ENCODE measurements at places on chromosomes 16 and 17. TPM values are rescaled to one million over a fixed set of nuclear protein-coding genes. Genes with fewer than 3 reads are reported as not detected.
A peak's percentile ranks its signal among the peaks of the same experiment; 100 is the strongest.

DNA sequence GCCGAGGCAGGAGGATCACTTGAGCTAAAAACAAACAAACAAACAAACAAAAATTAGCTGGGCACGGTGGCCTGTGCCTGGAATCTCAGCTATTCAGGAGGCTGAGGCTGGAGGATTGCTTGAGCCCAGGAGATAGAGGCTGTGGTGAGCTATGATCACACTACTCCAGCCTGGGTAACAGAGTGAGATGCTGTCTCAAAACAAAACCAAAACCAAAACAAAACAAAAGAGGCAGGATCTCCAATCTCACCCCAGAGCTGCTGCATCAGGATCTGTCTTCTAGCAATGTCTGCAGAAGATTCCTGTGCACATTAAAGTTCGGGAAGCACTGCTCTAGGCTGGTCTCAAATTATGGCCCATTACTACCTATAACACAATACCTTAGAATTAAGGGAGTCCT is 43.1 kb downstream of the MAP2K6 start:
- no peak overlapping the region for H3K27ac ChIP-seq
- DNase-seq = no peak
- H3K27me3 ChIP-seq = no peaks in the 10 kb centered on the region

DNA sequence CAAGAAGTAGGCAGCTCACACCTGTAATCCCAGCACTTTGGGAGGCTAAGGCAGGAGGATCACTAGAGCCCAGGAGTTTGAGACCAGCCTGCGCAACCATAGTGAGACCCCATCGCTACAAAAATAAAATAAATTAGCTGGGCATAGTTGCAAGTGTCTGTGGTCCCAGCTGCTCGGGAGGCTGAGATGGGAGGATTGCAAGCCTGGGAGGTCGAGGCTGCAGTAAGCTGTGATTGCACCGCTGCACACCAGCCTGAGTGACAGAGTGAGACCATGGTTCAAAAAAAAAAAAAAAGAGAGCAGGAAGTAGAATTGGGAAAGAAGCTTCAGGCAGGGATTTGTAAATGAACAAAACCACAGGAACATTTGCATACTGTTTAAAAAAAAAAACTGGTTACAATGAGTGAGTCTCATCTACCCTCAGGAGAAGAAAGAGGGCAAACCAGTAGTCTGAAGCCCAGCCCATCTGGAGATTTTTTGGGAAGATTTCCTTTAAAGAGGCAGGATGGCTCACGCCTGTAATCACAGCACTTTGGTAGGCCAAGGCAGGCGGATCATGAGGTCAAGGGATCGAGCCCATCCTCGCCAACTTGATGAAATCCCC is 7.9 kb downstream of the MPV17L start:
- H3K27ac ChIP-seq = no peak overlapping the region
- no peaks in the 10 kb centered on the region for H3K27me3 ChIP-seq
- H3K4me1 ChIP-seq = no peaks in the 10 kb centered on the region
- no peaks in the 10 kb centered on the region for H3K36me3 ChIP-seq

The CPHXL2 gene
- not detected for total RNA-seq

DNA sequence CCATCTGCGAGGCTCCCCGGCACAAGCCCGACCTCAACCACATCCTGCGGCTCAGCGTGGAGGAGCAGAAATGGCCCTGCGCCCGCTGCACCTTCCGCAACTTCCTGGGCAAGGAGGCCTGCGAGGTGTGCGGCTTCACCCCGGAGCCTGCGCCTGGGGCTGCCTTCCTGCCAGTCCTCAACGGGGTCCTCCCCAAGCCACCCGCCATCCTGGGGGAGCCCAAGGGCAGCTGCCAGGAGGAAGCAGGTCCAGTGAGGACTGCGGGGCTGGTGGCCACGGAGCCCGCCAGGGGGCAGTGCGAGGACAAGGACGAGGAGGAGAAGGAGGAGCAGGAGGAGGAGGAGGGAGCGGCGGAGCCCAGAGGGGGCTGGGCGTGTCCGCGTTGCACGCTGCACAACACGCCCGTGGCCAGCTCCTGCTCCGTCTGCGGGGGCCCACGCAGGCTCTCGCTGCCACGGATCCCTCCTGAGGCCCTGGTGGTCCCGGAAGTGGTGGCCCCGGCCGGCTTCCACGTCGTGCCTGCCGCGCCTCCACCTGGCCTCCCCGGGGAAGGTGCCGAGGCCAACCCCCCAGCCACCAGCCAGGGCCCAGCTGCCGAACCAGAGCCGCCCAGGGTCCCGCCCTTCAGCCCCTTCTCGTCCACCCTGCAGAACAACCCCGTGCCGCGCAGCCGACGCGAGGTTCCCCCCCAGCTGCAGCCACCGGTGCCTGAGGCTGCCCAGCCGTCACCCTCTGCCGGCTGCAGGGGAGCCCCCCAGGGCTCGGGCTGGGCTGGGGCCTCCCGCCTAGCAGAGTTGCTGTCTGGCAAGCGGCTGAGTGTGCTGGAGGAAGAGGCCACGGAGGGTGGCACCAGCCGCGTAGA is 13.1 kb upstream of the PRR35 start:
- H3K4me1 ChIP-seq = peaks cover 3% of the 10 kb centered on the region
- H3K36me3 ChIP-seq = peaks cover 58% of the 10 kb centered on the region
- no peak overlapping the region for H3K27ac ChIP-seq
- DNase-seq = peak; percentile 97
- no peaks in the 10 kb centered on the region for H3K27me3 ChIP-seq

DNA sequence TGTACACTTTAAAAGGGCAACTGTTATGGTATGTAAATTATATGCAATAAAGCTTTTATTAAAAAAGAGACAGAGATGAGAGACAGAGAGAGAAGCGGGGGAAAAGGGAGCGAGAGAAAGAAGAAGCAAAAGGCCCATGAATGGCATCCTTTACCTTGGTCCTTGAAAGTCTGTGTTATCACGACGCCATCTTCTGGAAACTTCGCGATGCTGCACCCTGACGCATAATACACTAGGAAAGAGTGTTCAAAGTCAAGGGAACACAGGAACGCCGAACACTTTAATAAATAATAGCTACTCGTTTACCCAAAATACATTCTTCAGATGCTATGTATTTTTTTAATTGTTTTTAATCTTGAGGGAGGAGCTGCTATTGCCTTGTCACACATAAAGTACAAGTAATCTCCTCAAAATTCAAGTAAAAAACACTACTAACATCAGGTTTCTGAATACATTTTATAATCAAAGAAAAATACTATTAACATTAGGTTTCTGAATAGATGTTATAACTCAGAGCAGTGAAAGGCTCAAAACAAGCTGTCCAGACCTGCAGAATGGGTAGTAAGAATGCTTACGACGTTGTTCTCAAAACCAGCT is 23.0 kb upstream of the SLC38A8 start:
- H3K27me3 ChIP-seq = no peaks in the 10 kb centered on the region
- no peak overlapping the region for H3K4me3 ChIP-seq
- no peak for DNase-seq
- no peak overlapping the region for H3K27ac ChIP-seq
- no peaks in the 10 kb centered on the region for H3K4me1 ChIP-seq

- no peaks in the 10 kb centered on the region for H3K4me1 ChIP-seq
- H3K4me3 ChIP-seq = no peak within 1 kb of the TSS
- DNase-seq = peak; percentile 86
- H3K27me3 ChIP-seq = no peaks in the 10 kb centered on the region
- H3K36me3 ChIP-seq = peaks cover 99% of the 10 kb centered on the region
- peak within 1 kb of the TSS; percentile 45 for H3K27ac ChIP-seq
These were observed at the start of gene LAT for GRCh38 chr16:28984619-28985135. Gene LAT (plus strand): TSS chr16:28985052. CDS start chr16:28985418, 366 bp downstream.

GRCh38 chr16:27316038-27316680 is 2.4 kb downstream of the IL4R start:
- no peak for DNase-seq
- H3K4me1 ChIP-seq = peaks cover 79% of the 10 kb centered on the region
- H3K27me3 ChIP-seq = no peaks in the 10 kb centered on the region
- peak overlapping the region; percentile 98 for H3K27ac ChIP-seq

Data from left lung (tissue), 14 donors.